Stomach (tissue), 19 donors: ENCODE measurements at places on chromosomes 5 and 9.

DNA sequence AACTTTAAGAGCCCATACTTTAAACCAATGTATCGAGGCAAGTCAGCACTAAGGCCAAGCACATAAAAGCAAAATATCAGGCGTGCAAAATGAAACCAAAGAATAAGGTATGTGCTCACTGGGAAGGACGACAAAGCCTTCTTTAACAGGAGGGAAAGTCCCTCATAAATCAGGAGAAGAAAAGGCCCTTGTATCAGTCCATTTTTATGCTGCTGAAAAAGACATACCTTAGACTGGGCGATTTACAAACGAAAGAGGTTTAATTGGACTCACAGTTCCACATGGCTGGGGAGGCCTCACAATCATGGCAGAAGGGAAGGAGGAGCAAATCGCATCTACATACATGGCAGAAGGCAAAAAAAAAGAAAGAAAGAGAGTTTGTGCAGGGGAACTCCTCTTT is 68.9 kb downstream of the UBE2QL1 start:
- no peak for DNase-seq

GRCh38 chr5:78527054-78527859 is 121.3 kb downstream of the LHFPL2 start:
- DNase-seq, result peak; percentile 90

GRCh38 chr5:113264046-113264445 is 170.7 kb downstream of the TSSK1B start:
- no peak for DNase-seq

DNA sequence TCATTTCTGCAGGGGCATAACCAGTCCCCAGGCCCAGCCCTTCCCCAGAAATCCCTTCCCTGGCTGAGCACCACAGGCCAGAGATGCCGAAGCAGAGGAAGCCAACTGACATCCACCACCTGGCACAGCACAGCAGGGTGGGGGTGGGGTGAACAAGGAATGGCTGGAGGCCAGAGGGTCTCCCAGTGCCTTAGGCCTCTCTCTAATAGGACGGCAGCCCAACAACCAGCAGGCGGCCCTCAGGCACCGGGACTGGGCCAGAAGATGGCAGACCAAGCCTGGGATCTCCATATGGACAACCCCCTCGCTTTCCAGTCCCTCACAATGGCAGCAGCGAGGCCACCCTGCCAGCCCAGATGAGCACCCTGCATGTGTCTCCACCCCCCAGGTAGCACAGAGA is 13.2 kb downstream of the PDLIM4 start:
- no peak for DNase-seq

DNA sequence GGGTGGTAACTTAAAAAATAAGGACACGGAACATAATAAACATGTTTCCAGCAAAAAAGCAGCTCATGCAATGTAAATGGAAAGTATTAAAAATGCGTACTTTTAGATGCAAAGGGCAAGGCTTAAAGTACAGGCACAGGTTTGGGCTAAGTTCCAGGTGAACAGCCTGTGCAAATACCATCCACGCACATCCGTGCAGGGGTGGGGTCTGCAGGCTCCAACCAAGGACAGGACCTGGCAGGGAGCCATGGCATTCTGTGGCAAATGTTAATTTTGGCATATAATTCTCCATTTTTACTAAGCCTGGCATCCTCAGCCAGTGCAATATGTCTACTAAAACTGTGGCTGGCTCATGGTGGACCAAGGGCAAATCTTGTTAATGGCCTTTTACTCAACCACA is 365.8 kb upstream of the DAP start:
- no peak for DNase-seq
